Activated naive CD8-positive, alpha-beta T cell treated with anti-CD3 and anti-CD28 coated beads, Interleukin-2, amount 50 U/mL, for 24 hours (primary cell): ENCODE measurements at places on chromosomes 13 and 19.
A peak's percentile ranks its signal among the peaks of the same experiment; 100 is the strongest.

DNA sequence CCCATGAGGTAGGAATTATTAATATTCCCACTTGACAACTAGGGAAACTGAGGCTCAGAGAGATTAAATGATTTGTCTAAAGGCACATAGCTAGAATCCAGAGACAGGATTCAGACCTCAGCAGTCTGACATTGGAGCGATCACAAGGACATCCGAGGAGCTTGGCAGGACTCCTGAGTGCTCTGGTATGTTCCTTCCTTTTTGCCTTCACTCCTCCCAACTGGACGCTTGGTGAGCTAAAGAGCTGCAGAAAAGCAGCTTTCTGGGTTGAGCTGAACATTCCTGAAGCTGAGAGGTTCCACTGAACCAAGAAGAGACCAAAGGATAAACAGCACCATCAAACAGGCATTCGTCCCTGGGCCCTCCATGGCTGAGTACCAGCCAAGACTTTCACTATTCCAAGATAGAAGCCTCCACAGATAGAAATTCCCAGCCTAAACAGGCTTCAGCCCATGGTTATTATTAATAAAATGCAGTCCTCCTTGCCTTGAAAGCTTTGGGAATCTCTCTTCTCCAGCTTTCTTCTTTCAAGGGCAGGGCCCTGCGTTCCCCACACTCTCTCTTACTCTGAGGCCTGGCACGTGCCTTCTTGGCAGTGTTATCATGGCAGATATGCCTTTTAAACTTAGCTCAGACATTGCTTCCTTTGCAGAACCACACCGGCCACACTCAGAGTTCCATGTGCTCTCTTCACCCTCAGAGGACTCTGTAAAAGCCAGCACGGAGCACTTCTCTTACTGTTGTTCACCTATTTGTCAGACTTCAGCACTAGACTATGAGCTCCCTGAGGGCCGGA, 97.1 kb downstream of the CYSLTR2 start:
- no peak for DNase-seq

DNA sequence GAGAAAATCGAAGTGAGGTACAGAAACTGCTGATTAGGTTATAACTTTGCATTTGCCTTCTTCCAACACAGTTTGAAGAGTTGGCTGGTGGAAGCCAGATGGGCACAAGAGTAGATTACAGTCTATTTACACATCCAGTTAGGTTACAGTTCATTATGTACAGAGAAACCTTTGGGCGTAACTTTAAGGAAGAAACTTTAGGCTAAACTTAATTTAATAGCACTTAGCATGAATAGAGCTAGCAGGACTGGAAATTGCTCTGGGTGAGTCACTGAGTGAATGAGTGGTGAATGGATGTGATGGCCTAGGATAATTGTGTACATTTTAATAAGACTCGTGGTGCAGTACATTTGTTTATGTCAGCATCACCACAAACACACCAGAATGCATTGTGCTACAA, 62.9 kb upstream of the KLHL1 start:
- no peak for DNase-seq

DNA sequence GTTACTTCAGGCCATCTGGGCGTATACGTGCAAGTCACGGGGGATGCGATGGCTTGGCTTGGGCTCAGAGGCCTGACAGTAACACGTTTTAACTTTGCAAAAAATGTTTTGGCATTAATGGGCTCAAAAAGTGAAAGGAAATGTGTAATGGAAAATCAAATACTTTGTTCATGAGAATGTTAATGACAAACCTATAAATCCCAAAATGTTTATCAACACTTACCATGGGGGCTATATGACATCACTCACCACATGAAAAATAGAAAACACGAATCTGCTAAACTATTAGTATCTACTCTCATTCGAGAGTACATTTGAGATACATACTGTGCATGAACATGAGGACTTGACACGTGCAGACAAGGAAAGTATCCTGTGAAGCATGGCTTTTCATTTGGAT, 91.7 kb downstream of the FAM216B start:
- DNase-seq, result no peak

- DNase-seq, result peak; percentile 20
Observed at GRCh38 chr13:44686531-44686934, 110.4 kb upstream of the TSC22D1 start.

GRCh38 chr13:41842036-41842620, 118.8 kb downstream of the VWA8 start:
- no peak for DNase-seq

- DNase-seq, result no peak
Observed at GRCh38 chr13:113527272-113527958, 36.9 kb upstream of the DCUN1D2 start.

- no peak for DNase-seq
Observed at GRCh38 chr19:18674616-18675015, 8.9 kb upstream of the CRTC1 start.

- DNase-seq, result no peak
Observed at GRCh38 chr13:100363285-100363711, 225.3 kb downstream of the GGACT start.

DNA sequence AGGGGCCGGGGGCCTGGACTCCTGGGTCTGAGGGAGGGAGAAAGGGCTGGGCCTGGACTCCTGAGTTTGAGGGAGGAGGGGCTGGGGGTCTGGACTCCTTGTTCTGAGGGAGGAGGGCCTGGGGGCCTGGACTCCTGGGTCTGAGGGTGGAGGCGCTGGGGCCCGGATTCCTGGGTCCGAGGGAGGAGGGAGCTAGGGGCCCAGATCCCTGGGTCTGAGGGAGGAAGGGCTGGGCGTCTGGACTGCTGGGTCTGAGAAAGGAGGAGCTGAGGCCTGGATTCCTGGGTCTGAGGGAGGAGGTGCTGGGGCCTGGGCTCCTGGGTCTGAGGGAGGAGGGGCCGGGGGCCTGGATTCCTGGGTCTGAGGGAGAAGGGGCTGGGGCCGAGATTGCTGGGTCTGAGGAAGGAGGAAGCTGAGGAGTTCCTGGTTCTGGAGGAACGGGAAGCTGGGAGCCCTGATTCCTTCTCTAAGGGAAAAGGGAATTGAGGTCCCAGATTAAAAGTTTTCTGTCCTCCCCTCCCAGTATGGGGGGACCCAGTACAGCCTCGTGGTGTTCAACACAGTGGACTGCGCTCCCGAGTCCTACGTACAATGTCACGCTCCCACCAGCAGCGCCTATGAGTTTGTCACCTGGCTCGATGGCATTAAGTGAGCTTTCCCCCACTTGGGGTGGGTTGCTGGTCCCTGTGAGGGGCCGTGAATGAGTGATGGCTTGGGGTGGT, 721 bp downstream of the MED25 start:
- DNase-seq, result no peak

DNA sequence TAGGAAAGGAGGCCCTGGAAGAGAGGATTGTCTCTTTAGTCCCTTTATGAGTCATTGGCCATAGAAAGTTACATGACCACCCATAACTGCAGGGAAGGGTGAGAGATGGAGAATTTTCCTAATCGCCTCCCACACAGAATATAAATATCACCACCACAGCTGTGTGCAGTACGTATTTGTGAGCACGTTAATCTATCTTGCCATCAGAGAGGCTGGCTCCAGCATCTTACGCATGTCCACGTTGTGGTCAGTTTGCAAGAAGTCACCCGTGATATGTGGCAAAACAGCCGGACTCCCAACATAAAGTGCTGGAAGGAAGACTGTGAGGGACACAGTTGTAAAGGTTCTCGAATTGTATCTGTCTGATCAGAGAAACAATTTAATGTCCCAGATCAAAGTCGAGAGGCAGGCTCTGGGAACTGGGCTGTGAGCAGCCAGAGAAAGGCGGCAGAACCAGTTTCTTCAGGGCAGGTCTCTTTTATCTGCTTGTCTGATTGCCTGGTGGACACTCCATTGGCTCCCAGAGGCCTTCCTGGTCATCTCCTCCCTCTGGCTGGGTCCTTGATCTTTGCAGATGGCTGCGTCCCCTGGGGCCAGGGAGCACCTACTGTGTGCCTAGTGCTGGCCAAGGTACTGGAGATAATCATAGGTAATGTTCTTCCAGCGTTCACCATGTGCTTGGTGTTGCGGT, 74.9 kb downstream of the SIPA1L3 start:
- no peak for DNase-seq

DNA sequence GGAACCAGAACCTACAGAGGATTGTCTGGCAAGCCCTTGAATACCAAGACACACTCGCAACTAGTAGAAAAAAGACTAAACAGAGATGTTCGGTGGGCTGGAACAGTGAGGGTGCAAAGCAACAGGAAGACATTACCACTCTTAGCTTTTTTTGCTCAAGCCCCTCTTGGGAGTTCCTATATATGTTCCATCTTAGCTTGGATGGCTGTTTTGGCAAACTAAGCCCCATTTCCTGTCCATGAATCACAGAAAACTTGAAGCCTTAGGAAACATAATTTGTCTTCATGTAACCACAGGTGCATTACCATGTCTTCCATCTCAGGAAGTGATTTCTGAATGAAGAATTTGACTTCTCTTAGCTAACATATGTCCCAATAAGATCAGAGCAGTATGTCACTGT, 446.3 kb downstream of the OLFM4 start:
- DNase-seq, result no peak

- no peak for DNase-seq
Observed at GRCh38 chr13:78608252-78608687, 4.9 kb upstream of the POU4F1 start.

- no peak for DNase-seq
Observed at GRCh38 chr19:16702123-16702522, 17.5 kb upstream of the NWD1 start.

DNA sequence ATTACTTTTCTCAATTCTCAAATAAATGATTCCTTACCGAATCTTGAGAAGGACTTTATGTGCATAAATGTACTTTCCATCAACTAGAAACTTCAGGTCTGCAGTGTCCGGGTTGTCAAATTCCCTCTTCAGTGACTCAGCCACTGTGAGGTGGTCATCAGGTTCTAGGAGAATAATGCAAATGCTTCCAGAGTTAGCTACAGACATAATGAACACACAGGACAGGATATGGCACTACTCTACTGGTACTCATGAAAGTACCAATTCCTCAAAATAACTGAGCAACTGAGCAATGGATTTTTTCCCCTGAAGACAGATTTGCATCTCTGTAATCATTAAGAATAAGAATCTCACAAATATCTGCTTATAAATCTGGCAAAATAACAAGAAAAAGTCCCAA, 31.2 kb downstream of the RCBTB2 start:
- DNase-seq, result no peak

DNA sequence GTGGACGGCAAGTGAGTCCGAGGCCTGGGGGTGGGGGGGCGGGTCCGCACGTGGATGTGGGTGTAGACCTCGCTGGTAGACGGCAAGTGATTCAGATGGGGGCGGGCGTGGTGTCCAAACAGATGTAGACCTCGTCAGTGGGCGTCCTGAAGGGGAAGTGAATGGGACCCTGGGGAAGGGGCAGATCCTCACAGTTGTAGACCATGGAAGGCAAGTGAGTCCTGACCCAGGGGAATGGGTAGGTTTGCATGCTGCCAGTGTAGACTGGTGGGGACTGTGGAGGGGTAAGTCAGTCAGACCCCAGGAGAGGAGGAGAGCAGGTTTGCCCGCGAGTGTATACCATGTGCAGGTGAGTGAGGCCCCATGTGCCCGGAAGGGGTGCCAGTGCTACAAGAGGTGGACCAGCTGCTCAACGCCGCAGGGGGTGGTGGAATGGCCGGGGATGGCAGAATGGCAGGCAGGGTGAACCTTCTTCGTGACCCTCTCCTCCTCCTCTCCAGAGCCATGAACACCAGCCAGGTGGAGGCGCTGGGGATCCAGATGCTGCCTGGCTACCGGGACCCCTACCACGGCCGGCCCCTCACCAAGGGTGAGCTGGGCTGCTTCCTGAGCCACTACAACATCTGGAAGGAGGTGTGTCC, 22.1 kb downstream of the COLGALT1 start:
- DNase-seq, result no peak
